ENCODE measurements at places on chromosomes 1 and 21.

- no peak for DNase-seq
Measured at GRCh38 chr1:11730429-11730891, 5.5 kb upstream of the AGTRAP start.

DNA sequence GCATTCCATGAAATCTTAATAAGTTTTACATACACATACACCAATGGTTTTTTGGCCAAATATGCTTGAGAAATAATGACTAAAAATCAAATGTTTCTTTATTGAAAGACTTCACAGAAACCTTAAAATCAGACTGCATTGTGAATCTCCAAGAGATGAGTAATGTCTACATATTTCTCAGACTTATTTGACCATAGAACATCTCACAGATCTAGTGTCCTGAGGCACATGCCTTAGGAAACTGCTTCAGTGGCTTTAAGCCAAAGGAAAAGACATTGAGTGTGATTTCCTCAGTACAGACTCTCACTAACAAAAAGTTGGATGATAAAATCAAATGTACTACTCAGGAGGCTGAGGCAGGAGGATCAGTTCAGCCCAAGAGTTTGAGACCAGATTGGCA lies 6.2 kb upstream of the C1orf105 start:
- no peak for DNase-seq

- DNase-seq, result peak; percentile 61
Measured at GRCh38 chr1:90716552-90717355, at the start of gene BARHL2. BARHL2 (minus strand) TSS chr1:90717302; CDS start chr1:90717195, 107 bp downstream.

GRCh38 chr1:93820554-93821422 lies 58.2 kb downstream of the DNTTIP2 start:
- DNase-seq, result no peak

GRCh38 chr1:241007668-241008067 lies 349.3 kb downstream of the RGS7 start:
- no peak for DNase-seq

GRCh38 chr1:185526344-185527307 lies 207.6 kb upstream of the HMCN1 start:
- no peak for DNase-seq

GRCh38 chr1:216632980-216633379 lies 90.2 kb downstream of the ESRRG start:
- no peak for DNase-seq

GRCh38 chr1:186055846-186056245 lies 319.2 kb downstream of the TPR start:
- no peak for DNase-seq

GRCh38 chr1:166903232-166903631 lies 27.2 kb upstream of the TADA1 start:
- DNase-seq, result no peak

- DNase-seq, result peak; percentile 63
Measured at GRCh38 chr1:100354971-100355394, 2.7 kb downstream of the CDC14A start.

- peak; percentile 75 for DNase-seq
Measured at GRCh38 chr1:192489748-192490147, 85.8 kb upstream of the RGS1 start.
